ENCODE measurements at places on chromosomes 6 and 20. TPM values are rescaled to one million over a fixed set of nuclear protein-coding genes. Genes with fewer than 3 reads are reported as not detected.

Gene OPN5
- not detected for total RNA-seq

Gene NKX2-4
- not detected for total RNA-seq

Gene PGC
- total RNA-seq: not detected

Gene DACT2
- total RNA-seq: 0.98 TPM

Gene SLC17A1
- total RNA-seq: not detected

Gene C6orf52
- not detected for total RNA-seq

Gene ANKRD6
- 18.1 TPM for total RNA-seq

Gene UFL1
- 28.0 TPM for total RNA-seq

Gene POPDC3
- total RNA-seq: 33.7 TPM
